ENCODE measurements at places on chromosomes 12 and 14.

DNA sequence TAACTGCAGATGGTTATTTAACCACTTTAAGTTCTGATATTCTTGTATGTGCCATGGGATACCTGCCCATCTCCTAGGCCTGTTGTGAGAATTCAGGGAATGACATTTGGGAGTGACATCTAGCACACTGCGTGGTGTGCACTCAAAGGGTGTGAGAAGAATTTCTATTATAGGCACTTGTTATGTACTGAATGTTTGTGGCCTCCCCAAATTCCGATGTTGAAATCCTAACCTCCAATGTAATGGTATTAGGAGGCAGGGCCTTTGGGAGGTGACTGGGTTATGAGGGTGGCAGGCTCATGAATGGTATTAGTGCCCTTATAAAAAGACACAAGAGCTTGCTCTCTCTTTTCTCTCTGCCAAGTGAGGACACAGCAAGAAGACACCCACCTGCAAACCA is 27.6 kb downstream of the VCPKMT start:
- no peak for DNase-seq

- no peak for DNase-seq
Observed at GRCh38 chr14:27605282-27605681, 1007.4 kb upstream of the NOVA1 start.

- DNase-seq = no peak
Observed at GRCh38 chr12:98419795-98420404, 95.5 kb upstream of the TMPO start.

GRCh38 chr12:78963439-78964227 is 99.1 kb downstream of the SYT1 start:
- no peak for DNase-seq

DNA sequence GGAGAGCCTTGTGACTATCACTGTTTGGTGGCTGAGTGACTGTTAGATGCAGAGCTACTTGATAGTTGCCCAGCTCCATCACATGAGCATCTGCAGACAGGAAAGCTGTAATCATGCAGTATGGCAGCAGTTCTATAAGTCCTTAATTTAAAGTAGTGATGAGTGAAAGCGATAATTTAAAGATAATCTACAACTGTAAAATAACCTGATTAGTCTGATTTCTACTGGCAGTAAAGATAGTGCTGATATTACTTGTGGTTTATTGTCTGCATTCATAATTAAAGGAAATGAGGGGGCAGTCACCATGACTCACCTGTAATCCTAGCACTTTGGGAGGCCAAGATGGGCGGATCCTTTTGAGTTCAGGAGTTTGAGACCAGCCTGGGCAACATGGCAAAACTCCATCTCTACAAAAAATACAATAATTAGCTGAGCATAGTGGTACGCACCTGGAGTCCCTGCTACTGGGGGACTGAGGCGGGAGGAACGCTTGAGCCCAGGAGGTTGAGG is 41.2 kb upstream of the PLEKHD1 start:
- no peak for DNase-seq

GRCh38 chr12:54658306-54659264 is 10.4 kb upstream of the DCD start:
- no peak for DNase-seq

GRCh38 chr12:106541201-106541600 is 41.6 kb upstream of the RFX4 start:
- no peak for DNase-seq

DNA sequence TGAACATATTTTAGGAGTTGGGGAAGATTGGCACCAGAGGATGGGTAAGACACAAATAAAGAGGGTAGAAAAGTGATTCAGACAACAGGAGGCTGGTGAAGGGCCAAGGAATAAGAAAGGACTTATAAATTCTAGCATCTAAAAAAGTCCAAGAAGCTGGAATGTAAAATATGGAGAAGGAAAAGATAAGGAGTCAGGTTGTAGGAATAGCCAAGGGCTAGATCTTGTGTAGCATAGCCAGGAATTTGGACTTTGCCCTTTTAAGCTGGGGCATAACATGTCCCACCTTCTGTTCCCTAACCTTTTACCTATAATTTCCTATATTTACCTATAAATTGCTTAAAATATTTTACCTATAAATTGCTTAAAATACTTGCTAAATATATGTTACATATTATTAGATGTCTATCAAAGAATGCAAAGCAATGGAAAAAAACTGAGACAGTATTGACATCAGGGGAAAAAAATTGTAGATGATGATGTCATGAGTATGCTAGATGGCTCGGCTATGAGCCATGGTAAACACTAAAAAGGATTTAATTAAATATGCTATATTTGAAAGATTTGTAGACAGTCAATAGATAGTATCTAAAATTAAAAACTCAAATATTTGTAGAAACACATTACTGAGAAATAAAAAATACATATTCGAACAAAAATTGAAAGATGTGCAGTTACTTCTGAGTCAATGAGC is 99.7 kb upstream of the PLEKHG7 start:
- no peak for DNase-seq

DNA sequence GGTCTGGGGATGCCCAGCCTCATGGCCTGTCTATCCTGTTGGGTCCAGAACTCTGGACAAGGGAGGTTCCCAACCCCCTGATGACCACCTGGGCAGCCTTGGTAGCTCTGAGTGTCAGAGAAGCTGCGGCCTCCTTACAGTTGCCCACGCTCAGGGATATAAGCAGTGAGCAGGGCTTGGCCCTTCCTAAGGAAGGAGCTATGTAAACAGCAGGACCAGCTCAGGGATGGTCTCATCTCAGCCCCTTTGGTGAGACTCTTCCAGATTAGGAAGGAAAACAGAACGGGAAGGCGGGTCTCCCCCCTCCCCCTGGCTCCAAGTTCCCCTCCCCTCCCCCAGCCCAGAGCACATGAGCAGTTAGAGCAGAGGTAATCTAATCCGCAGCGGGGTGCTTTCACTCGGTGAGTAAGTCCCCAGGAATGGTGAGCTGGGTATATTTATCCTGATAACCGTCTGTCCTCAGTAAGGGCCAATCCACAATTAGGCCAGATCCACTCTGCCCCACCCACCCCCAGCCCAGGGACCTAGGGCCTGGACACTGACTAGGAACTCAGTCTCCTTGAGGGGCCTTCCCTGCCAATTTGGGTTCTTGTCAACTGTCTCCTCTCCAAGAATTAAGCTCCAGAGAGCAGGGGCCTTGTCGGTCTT is 29.5 kb upstream of the RPLP0 start:
- DNase-seq = no peak

DNA sequence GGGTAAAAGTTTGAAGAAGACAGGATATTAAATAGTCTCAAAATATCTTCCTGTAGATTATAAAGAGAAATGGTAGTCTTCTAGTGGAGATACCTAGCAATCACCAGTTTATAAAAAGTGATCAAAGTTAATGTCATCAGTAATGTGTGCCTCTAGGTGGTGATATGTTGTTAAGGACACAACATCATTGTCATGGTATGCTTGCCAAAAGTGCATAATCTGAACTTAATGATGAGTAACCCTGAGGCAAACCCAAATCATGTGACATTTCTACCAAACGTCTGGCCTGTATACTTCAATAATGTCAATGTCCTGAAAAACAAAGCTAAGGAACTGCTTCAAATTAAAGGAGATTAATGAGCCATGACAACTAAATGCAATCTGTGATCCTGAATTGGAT is 214.7 kb downstream of the PHLDA1 start:
- no peak for DNase-seq

- DNase-seq = no peak
Observed at GRCh38 chr14:60212503-60213371, 36.3 kb upstream of the PPM1A start.

DNA sequence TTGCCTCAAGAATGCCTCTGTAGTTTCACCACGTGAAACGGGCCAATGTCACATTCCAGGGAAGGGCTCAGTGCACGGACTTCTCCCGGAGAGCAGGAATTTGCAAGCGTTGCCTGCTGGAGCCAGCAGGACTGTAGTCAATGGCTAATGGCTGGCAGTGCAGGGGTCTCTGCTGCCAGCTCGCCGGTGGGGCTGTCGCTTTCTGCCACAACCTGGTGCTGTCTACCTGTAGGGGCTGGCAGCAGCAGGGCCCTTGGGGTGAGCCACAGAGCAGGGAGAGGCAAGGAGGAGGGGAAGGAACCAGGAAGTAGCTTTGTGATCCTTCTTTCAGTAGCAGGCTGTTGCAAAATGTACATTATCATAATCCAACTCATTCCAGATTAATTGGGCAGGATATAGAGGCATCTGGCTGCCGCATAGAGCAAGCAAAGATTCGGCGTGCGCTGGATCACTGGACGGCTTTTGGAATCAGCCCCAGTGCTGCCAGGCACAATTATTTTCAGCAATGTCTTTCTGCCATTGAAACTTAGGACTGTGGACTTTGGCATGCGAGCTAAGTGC is 114.1 kb downstream of the PAPOLA start:
- DNase-seq = no peak

- no peak for DNase-seq
Observed at GRCh38 chr14:37791384-37792036, 196.1 kb downstream of the TTC6 start.

GRCh38 chr14:101481557-101481956 is 79.7 kb upstream of the DIO3 start:
- no peak for DNase-seq

- no peak for DNase-seq
Observed at GRCh38 chr12:50679612-50680011, 84.3 kb upstream of the ATF1 start.

- DNase-seq = no peak
Observed at GRCh38 chr12:108357834-108358579, 18.9 kb upstream of the CMKLR1 start.

- DNase-seq = no peak
Observed at GRCh38 chr14:99234355-99234754, 37.6 kb downstream of the BCL11B start.

DNA sequence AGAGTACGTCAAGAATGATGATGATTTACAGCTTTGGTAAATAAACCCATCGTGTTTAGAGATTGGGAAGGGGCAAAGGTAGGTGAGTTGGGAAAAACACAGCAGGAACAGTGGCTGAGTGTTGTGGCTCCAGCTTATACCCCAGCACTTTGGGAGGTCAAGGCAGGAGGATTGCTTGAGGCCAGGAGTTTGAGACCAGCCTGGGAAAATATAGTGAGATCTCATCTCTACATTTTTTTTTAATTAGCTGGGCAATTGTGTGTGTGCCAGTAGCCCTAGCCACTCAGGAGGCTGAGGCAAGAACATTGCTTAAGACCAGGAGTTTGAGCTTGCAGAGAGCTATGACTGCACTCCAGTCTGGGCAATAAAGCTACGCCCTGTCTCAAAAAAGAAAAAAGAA is 77.1 kb downstream of the RASSF9 start:
- DNase-seq = no peak

DNA sequence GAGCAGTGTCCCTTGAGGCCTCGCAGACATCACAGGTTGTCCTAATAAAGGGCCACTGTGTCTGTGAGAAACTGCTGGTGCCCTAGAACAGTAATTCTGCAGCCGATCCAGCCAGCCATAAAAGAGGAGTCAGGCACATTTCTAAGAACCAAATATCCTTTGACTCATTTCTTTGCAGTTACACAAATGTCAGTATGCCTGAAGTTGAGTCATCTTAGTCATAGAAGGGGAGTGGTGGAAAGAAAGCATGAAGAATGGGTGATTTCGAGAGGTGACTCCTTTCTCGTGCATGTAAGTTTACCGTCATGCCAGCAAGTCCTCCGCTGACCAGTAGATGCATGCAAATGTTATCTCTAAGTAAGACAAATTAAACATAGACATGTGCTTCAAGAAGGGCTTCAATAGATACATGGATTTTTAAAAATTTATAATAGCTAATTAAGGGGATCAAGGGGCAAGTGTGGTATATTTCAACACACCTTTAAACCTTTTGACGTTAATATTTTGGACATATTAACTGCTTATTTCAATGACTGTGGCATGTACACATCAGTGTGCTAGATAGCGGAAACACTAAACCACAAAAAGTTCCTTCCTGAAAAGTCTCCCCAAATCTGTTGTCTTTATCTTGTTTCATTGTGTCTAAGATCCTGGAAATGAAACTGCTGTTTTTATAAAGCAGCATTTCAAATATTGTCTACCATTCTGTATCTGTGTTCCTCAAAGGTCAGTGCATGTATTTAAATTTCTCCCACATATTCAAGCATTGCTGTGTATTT is 497.4 kb downstream of the NPAS3 start:
- no peak for DNase-seq

GRCh38 chr12:5953835-5954586 is 9.0 kb upstream of the ANO2 start:
- DNase-seq = no peak

GRCh38 chr12:12899530-12900380 is 8.4 kb downstream of the GPRC5A start:
- DNase-seq = peak; percentile 20

GRCh38 chr12:32587581-32588495 is 91.3 kb upstream of the DNM1L start:
- DNase-seq = no peak
